Activated CD4-positive, alpha-beta memory T cell treated with anti-CD3 and anti-CD28 coated beads for 36 hours (primary cell): ENCODE measurements at places on chromosomes 12 and 14.

GRCh38 chr14:91342206-91342760 lies 75.3 kb downstream of the CCDC88C start:
- DNase-seq = no peak

DNA sequence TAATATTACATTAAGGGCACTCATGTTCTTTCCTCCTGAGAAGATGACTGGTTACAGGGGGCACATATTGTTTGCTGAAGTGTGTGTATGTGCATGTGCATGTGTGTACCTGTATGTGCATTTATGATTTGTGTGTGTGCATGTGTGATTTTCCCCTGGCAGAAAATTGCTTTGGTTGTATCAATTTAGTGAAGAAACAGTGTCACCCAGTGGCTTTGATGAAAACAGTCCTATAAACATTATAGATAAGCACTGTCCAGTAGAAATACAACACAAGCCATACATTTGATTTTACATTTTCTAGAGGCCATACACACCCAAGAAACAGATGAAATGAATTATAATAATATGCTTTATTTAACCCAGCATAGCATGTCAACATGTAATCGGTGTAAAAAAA lies 8.6 kb downstream of the PDE3A start:
- DNase-seq = no peak

DNA sequence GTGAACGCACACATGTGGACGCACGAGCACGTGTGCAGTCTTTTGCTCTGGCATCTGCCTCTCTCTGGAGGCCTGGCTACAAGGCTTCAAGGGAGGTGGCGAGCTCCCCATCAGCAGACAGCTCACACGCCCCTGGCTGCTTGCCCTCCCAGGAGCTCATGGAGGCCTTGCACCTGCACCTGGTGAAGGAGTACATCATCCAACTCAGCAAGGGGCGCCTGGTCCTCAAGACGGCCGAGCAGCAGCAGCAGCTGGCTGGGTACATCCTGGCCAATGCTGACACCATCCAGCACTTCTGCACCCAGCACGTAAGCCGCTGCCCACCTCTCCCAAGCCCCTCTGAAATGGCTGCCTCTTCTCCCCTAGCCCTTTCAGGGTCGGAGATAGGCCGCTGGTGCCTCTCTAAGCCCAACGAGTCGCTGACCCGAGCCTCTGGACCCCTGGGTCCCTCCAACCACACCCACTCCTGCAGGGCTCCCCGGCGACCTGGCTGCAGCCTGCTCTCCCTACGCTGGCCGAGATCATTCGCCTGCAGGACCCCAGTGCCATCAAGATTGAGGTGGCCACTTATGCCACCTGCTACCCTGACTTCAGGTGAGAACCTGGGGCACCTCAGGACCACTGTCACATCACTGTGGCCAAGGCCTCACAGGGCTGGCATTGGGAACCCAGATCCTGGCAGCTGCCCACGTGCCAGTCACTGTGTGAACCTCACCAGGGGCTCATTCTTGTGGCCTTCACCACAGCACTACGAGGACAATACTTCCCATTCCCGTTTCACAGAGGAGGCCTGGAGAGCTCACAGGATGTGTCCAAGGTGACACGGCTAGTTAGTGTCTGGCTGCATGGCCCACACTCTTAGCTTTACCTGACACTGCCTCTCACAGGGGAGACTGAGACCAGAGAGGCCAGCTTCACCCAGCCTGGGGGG lies 10.2 kb downstream of the TNFAIP2 start:
- DNase-seq = no peak

GRCh38 chr12:15932327-15932726 lies 21.2 kb downstream of the DERA start:
- DNase-seq = no peak

DNA sequence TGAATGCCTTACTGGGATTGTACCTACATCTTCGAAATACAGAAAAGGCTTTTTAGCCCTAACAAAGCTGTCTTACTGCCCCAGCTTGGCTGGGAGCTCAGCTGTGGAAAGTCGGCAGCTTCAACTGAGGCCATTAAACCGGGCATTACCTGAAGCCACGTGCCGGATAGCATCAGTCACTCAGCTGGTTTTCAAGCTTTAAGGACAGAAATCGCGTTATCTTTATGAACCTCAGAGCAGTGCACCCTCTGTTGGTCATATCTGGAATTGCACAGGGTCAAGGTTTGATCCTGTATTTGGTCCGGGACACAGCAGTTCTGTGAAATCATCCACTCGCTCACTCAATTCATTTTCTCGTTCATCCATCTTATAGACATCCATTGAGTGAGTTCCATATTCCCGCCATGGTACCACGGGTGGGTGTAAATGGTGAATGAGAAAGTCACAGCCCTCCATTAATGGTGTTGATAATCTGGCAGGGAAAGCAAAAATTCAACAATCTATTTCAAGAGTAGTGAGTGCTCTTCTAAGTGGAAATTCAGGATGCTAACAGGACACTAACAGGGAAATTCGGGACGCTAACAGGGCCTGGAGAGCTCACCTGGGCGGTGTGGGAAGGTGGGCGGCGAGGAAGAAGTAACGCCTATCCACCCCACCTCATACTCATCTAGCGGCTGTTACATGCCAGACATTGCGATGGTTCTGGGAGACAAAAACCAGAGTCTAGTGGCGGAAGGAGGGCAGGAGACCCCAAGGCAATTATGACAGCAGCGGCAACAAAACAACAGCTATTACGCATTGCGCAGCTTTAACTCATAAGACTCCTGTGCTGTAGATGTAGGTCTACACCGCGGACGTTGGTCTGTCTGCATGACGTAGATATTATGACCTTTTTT lies 60.6 kb upstream of the TCL1A start:
- DNase-seq = peak; percentile 55

- DNase-seq = no peak
Observed at GRCh38 chr12:57750561-57751431, 1.3 kb downstream of the CDK4 start.

DNA sequence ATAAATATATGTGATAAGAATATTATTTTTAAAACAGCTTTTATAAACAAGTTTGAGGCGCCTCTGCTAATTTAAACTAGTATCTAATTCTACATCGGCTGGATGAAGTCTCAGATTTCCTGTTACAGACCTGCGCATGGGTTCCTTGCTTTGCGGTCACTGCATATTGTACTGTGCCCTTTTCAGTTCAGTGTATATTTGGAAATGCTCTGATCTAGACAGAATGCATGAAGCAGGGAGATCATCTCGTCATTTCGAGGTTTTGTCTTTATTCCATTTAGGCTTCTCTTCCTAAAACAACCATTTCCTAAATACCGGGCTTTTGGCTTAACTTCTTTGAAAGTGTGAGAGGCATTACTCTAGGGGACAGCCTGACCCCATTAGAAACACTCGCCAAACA lies 25.6 kb downstream of the CRACR2A start:
- DNase-seq = no peak

- DNase-seq = no peak
Observed at GRCh38 chr14:29486132-29486531, 441.5 kb downstream of the PRKD1 start.

DNA sequence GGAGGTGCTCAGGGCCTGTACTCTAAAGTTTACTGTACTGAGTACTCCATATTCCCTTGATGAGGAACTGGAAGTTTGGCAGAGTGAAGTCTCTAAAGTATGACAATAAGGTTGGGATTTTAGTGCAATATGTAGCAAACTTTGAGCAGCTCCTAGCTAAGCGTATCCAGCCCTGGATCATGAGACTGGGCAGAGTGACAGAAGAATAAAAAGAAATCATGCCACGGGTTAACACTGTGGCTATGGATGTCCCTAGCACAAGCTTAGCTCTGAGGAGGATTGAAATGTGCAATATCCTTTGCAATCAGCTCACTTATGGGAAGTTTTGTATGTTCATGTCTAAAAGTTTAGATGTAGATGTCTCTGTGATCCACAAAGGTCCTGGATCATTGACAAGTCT lies 114.1 kb downstream of the SMOC1 start:
- DNase-seq = no peak

DNA sequence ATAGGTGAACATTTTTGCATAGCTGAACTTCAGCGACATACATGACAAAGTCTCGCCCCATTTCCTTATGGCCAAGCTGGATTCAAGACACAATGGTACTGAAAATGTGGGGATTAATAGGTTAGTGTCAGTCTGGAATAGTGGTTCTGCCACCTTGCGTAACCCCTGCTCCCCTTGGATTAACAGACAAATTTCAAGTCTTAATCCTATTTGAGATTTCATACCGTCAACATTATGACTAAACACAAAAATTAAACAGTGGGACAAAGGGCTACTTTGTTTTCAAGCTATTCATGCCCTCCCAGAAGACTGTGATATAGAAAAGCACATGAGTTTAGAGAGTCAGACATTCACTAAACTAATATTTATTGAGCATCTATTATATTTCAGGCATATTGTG lies 138.9 kb upstream of the HIF1A start:
- DNase-seq = no peak

- no peak for DNase-seq
Observed at GRCh38 chr12:112299704-112300103, 82.5 kb downstream of the HECTD4 start.

- no peak for DNase-seq
Observed at GRCh38 chr12:40202095-40203059, 22.4 kb upstream of the LRRK2 start.

DNA sequence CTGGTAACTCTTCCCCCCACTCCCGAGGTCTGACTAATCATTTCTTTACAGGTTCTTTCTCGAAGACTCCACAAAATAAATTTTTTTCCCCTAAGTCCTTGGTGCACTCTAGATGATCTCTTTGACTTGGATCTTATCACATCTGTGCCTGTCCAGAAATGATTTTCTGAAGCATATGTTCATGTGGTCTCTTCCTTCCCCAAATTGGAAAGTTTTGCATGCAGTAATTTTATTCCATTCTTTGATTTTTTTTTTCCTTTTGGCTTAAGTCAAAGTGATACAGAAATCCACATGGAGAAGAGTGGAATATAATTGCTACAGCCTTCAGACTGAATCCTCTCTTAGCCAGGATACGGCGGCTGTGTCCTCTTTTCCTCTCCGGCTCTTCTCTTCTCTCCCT lies 213.3 kb downstream of the BMP4 start:
- DNase-seq = no peak

GRCh38 chr12:76786986-76787385 lies 23.1 kb downstream of the ZDHHC17 start:
- no peak for DNase-seq

DNA sequence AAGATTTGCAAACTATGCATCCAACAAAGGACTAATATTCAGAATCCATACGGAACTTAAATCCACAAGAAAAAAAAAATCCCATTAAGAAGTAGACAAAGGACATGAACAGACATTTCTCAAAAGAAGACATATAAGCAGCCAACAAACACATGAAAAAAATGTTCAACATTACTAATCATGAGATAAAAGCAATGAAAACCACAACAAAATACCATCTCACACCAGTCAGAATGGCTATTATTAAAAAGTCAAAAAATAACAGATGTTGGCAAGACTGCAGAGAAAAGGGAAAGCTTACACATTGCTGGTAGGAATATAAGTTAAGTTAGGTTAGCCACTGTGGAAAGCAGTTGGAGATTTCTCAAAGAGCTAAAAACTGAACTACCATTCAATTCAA lies 16.2 kb downstream of the CDK17 start:
- no peak for DNase-seq

GRCh38 chr14:70032447-70032846 lies 153.2 kb downstream of the SMOC1 start:
- DNase-seq = no peak

- DNase-seq = peak; percentile 29
Observed at GRCh38 chr12:67759829-67760228, 111.3 kb downstream of the DYRK2 start.

DNA sequence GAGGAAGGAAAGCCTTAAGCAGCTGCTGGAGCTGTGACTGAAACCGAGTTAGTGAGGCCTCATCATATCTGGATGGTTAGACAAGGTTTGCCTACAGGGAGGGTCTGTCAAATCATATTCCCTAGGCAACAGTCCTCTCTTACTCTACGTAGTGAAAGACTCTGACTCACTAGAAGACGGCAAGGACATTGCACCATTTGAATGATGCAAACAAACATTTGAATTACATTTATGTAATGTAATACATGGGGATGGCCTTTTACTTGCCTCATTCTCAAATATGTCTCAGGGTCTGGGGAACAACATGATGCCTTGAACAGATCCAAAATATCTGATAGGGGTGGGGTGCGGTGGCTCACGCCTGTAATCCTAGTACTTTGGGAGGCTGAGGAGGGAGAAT lies 29.8 kb upstream of the STRAP start:
- no peak for DNase-seq

DNA sequence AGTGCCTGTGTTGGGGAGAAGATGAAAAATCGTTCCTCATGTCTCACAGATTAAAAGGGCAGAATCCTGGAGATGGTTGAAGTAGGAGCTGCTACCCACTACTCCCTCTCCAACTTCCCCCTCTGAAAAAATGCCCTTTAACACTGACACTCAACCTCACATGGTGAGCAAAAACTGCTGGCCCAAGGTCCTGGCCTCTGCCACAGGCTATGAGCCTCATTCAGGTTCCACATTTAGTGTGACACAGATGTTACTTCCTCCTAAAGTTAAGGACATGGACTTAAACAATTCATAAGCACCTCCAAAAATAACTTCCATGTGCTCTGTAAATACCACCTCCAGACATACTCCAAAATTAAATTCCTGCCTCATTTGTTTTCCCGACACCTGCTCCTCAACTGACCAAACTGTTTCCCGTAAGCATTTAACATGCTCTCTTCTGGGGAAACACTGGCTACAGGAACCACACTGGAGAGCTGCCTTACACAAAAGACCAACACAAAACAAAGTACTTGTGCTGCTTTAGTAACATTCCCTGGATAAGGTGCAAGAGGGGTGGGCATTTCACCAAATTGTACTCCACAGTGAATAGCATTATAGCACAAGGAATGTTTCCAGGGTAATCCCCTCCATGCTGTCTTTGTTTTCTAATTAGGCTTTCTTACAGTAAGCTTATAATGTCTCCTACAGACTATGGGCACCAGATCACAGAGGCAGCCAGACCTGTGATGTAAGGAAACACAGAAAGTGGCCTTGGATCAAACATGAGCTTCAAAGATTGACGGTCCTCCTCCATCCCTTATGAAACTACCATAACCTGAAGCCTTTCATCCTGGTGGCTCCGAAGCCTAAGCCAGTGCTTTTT lies 57.0 kb downstream of the PHLDA1 start:
- DNase-seq = no peak

- no peak for DNase-seq
Observed at GRCh38 chr14:24990050-24990449, 59.9 kb downstream of the STXBP6 start.

DNA sequence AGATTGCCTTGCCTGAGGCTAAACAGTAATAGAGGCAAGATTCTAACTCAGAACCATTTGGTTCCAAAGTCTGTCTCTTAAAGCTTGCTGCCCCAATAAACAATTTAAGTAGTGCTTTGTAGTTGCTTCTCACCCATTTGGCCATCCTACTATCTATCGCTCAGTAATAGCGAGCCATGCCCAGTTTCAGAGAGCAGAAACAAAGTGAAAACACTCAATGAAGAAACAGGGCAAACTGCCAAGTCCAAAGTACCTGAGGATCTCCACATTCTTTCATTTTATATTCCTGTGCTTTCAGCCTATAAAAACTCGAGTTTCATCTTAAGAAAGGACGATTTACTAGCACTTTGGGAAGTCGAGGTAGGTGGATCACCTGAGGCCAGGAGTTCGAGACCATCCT lies 103.3 kb upstream of the BBS10 start:
- DNase-seq = no peak

- DNase-seq = no peak
Observed at GRCh38 chr12:9856894-9857293, 12.3 kb downstream of the CLEC2B start.
